Muscle of leg (tissue), 16 donors: ENCODE measurements at places on chromosomes 1 and 21. TPM values are rescaled to one million over a fixed set of nuclear protein-coding genes. Genes with fewer than 3 reads are reported as not detected.
A peak's percentile ranks its signal among the peaks of the same experiment; 100 is the strongest.

- DNase-seq = no peak
These were observed 129.1 kb downstream of the TOMM20 start for GRCh38 chr1:234999513-234999940.

- DNase-seq = no peak
These were observed 59.5 kb downstream of the PTGS2 start for GRCh38 chr1:186620566-186621350.

DNA sequence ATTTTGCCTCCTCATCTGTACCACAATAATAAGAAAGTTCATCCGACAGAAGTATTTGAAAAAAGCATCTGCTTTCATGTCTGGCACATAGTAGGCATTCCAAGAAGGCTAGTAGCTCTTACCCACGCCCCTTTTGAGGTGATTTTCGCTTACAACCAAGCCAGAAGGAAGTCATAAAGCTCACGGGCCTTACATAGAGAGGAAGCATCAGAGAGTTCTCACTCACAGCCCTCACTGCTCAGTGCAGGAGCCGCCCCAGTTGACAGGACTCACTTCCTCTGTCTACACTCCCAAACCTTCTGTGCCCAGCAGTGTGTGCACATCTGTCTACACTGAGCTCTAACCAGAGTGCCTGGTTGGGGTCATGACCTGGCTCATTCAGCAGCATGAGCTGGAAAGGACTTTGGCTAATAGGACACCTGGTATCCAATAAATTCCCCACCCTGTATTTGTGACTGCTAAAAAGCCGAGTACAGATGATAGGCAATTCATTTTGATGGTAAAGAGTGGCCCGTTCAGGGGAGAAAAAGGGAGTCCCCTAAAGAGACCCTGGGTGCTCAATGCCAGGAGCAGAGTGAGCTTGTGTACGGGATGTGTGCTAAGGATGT is 36.8 kb upstream of the DUSP10 start:
- DNase-seq = no peak

- no peak for DNase-seq
These were observed 43.1 kb upstream of the FOXO6 start for GRCh38 chr1:41318135-41318534.

- DNase-seq = no peak
These were observed 5.7 kb upstream of the ADGRB2 start for GRCh38 chr1:31769720-31770390.

DNA sequence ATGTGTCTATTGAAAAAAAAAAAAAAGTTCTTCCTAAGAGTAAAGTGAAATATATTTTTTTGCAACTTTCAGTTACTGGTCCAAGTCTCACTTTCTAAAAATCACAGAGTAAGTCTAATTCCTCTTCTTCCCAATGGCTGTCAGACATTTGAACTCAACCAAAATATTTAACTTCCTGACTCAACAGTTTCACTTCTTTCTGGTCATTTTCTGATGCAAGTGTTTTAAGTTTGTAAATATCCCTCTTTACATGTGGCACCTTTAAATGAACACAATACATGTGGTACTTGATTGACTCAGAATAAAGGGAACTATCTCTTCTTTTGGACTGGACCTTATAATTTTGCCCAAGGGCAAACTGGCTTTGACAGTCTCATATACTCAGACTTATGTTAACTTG is 76.7 kb downstream of the ASH1L start:
- DNase-seq = peak; percentile 52

S1PR1 gene
- total RNA-seq = 10.8 TPM

TMCC2 gene
- 6.1 TPM for total RNA-seq

DNA sequence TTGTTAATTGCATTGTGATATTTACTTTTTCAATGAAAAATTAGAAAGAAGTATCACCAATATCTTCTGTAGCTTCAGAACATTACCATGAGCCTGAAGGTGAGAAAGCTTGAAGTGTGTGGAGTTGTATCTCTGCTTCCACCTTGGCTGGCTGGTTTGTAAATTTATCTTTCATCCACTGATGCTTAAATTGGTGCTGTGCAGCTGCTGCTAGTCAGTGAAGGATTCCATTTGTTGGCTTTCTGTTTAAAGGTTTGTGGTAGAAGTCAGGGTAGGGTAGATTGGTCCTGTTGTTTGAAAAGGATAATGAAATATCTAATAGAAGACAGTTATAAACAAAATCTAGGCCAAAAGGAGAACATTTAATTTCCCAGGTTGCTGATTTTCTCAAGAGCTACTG is 105.7 kb downstream of the C1orf21 start:
- DNase-seq = no peak

DNA sequence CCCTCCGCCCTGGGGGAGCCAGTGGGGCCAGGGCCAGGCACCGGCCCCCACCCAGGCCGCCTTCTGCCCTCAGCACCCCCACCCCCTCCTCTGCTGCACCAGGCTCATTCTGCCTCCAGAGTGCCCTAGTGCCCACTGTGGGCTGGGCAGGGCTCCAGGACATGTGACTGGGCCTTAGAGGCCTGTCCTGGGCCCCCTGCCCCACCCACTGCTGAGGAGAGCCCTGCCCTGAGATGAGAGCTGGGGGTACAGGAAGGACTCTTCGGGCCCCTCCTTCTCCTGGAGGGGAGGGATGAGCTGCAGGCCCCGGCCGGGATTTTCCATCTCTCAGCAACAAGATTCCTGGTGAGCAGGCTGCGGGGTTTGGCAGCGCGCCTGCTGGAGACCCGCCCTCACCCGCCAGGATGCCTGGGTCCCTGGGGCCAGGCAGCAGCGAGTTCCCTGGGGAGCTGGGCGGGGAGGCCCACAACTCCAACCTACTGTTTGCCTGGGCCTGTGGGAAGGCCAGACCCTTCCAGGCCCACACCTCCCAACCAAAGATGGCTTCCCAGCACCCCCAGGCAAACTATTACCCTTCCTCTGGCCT is 14.0 kb downstream of the AHDC1 start:
- peak; percentile 69 for DNase-seq

DNA sequence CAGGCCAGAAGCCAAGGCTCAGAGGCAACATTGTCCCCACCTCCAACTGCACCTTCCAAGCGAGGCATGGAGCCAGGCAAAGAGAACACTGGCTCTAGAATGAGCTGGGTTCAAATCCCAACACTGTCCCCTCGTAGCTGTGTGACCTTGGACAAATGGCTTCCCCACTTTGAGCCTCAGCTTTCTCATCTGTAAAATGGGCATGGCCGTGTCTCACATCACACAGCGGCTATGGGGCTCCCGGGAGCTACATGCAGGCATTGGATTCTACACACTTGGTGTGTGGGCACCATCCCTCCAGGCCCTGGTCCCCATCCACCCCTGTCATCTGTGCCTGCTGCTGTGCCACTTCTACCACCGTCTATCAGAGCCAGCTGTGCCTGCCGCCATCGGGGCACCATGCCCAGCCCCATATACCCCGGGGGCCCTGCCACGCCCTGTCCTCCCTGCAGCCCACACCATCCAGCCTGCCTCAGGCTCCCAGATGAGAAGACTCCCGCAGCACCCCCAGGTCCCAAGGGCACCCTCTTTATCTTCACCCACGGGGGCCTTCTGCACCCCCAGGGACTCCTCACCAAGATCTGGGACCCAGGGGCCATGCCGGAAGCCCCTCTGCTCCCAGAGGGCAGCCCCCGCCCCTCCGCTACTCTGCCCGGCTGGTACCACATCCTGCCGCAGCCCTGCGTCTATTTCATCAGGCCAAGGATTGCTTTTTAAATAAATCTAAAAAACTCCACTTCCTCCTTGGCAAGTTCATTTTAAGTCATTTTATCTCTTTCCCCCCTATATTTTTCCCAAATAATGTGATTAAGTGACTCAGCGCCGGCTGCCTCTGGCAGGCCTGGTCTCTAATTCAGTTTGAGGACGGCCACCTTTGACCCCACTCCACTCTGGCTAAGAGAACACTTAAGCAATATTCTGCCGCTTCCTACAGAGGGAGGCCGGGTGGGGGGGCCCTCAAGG is 107.8 kb upstream of the TARDBP start:
- DNase-seq = no peak

GRCh38 chr1:216554934-216555333 is 131.7 kb upstream of the USH2A start:
- no peak for DNase-seq

CAMTA1 gene
- total RNA-seq = 36.4 TPM

DNA sequence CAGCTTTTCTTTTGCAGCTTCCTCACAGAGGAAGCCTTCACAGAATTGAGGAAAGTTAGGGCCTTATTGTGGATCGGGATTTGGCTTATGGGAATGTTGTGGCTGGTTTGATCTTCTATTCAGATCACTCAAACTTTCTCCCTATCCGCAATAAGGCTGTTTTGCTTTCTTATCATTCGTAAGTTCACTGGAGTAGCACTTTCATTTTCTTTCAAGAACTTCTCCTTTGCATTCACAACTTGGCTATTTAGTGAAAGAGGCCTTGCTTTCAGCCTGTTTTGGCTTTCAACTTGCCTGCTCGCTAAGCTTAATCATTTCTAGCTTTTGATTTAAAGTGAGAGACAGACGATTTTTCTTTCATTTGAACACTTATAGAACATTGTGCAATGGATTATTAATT is 181.9 kb upstream of the B3GALT2 start:
- DNase-seq = no peak

- DNase-seq = no peak
These were observed 32.2 kb upstream of the CYP4X1 start for GRCh38 chr1:46991083-46991923.

GRCh38 chr1:59697150-59697800 is 117.5 kb upstream of the HOOK1 start:
- DNase-seq = no peak

DNA sequence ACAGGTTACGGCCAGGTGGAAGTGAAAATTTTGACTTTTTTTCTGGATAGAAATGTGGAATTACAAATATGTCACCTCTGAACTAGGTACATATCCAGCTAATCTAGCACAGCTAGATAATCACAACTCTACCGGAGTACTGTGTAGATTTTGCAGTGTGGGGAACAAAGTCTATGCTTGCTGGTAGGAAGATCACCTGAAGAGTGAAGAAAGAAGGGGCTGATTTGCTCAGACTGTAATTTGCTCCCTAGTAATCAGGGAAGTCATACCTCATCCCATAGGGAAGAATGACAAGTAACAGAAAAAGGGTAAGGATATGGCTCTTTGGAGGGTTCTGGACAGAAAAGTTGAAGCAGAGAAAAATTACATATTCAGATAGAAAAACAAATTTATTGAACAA is 319.6 kb upstream of the TMPRSS15 start:
- no peak for DNase-seq

VANGL2 gene
- 2.3 TPM for total RNA-seq

GRCh38 chr1:77182083-77182482 is 37.1 kb downstream of the PIGK start:
- DNase-seq = no peak

SLC45A1 gene
- total RNA-seq = 0.35 TPM

MCOLN3 gene
- 1.1 TPM for total RNA-seq

DNA sequence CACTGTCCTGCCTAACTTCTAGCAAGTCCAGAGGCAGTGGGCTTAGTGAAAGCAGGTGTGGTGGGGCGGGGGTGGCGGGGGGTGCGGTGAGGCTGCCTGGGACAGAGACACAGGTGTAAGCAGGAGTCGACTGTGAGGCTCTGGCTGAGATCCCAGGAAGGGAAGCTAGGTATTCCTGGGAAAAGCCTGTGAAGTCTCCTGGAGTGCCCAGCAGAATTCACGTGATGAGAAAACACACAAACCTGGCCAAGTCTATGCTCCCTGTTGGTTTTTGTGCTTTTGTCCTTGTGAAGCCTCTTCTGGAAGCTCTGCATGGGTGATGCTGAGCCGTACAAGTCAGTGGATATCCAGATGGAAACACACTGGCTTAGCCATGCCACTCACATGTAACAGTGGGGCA is 5.3 kb downstream of the GALNT2 start:
- no peak for DNase-seq

GRCh38 chr1:6358144-6358624 is 35.4 kb downstream of the ACOT7 start:
- no peak for DNase-seq

ENSA gene
- 76.3 TPM for total RNA-seq

PRKCZ gene
- 6.0 TPM for total RNA-seq

DNA sequence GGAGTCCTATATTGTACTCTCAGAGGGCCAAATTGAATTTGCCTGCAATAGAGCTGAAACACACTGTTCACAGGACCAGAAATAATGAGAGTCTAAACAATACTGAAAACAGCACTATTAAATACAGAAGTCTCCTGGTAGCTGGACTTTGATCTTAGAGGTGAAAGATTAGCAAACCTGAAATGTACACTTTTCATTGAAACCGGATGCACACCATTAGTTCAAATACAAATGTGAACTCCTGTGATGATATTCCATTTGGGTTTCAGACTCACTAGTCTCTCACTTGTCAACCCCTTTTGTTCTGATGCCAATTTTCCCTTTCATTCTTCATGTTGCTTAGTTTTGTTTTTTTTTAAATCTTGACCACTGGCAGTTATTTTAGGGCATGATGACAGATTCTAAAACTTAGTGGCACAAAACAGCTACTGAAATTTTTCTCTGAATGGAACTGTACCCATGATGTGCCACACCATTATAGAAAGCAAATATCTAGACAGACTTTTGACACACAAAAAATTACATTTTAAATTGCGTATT is 5.9 kb upstream of the TNFSF4 start:
- no peak for DNase-seq

SLAMF1 gene
- 0.04 TPM for total RNA-seq

GRCh38 chr1:36553591-36554322 is 71.0 kb upstream of the CSF3R start:
- peak; percentile 40 for DNase-seq

GRCh38 chr21:28256420-28256831 is 736.3 kb downstream of the LTN1 start:
- no peak for DNase-seq

GRCh38 chr1:181701891-181702290 is 218.6 kb downstream of the CACNA1E start:
- DNase-seq = no peak

- DNase-seq = no peak
These were observed 34.5 kb upstream of the SOD1 start for GRCh38 chr21:31624961-31625491.

DNA sequence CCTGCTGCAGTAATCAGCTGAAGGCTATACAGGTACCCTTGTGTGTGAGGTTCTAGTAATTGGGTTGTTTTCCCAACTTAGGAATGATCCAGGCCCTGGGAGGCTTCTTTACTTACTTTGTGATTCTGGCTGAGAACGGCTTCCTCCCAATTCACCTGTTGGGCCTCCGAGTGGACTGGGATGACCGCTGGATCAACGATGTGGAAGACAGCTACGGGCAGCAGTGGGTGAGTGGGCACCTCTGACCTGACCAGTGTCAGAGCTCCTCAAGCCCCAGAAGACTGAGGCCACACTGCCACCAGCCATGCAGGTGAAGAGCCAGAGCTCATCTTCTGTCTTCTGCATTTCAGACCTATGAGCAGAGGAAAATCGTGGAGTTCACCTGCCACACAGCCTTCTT is 27.7 kb downstream of the ATP1A1 start:
- no peak for DNase-seq

CR1L gene
- total RNA-seq = 0.22 TPM

DNA sequence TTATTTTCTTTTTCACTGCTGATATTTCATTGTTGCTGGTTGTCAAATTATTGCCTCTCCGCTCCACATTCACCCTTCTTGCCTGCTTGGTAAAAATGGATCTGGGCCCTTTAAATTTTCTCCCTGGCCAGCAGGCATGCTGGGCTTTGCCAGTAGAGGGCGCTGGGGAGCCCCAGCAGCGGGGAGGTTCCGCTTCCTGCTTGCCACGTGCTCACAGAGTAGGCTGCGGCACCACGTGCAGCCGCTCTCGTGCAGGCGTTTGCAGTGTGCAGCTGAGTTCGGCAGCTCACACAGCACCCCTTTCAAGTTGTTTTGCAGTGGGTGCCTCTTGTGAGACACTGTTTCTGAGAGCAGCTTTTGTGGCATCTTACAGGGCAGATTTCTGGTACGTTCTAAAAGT is at the start of gene ACTL8:
ACTL8 (plus strand) TSS at position 214 of the 400 bp plus-strand sequence. CDS start 67,676 bp downstream, outside the sequence.
- DNase-seq = no peak
